Sciatic nerve (tissue), 2 donors: ENCODE measurements at places on chromosomes 2 and 18.

DNA sequence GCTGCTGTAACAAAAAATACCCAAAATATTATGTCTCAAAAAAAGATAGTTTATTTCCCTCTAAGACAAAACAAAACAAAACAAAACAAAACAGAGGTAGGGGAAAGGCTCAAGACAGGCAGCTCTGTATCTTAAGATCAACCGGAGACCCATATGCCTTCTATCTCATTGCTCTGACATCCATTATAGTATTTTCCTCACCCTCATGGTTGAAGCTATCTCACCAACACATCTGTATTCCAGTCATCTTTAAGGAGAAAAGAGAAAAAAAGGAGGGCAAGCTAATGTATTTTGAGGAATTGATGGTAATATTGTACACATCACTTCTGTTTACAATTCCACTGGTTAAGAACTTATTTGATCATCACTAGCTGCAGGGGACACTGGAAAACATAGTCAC lies 239.7 kb downstream of the ICOS start:
- DNase-seq = no peak

DNA sequence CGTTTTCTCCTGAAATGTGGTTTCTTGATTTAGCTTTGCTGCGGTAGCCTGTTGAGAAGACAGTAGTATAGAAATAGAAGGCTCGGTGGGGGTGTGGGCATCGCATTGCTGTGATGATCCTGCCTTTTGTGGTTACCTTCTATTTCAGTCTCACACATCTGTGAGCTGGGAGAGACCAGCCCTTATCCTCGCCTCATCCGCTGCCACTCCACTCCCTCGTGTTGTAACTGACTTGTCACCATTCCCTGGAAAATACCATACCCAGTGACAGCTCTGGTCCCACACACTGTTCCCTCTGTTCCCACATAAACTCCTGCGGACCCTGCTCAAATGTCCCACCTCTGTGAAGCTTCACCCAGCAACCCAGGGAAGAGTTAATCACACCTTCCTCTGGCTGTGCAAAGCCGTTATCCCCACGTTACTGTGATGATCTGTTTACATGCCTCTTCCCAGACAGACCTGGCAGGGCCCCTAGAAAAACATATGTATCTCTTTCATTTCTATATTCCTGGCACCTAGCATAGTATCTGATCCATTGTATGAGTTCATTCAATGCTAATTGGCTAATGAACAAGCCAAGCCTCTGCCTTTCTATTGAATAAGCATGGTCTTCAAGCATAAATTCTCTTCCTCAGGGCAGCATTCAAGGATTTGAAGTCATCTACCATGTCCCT lies 114.6 kb downstream of the MAPK4 start:
- no peak for DNase-seq

DNA sequence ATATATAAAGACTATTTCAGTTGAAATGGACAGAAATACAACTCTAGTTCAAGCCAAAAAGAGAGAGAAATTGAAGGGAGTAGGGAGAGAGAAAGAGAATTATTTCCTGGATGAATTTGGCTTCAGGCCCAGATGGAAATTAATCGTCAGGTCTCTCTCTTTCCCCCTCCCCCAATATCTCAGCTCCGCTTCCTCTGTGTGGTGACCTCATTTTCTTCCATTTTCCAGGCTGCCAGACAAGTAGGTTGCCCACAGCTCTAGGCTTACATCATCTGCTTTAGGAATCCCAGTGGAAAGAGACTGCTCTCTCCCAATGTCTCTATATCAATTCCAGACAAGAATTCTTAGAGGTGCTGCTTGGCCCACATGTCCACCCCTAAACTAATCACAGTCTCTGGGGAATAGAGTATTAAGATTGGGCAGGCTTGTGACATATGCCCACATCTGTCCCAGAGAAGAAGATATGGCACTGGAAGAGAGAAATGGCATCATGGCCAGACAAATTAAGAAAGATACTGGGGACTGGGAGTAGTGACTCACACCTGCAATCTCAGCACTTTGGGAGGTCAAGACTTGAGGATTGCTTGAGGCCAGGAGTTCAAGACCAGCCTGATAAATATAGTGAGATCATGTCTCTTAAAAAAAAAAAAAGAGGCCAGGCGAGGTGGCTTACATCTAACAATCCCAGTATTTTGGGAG lies 37.2 kb upstream of the CFAP36 start:
- DNase-seq = no peak

DNA sequence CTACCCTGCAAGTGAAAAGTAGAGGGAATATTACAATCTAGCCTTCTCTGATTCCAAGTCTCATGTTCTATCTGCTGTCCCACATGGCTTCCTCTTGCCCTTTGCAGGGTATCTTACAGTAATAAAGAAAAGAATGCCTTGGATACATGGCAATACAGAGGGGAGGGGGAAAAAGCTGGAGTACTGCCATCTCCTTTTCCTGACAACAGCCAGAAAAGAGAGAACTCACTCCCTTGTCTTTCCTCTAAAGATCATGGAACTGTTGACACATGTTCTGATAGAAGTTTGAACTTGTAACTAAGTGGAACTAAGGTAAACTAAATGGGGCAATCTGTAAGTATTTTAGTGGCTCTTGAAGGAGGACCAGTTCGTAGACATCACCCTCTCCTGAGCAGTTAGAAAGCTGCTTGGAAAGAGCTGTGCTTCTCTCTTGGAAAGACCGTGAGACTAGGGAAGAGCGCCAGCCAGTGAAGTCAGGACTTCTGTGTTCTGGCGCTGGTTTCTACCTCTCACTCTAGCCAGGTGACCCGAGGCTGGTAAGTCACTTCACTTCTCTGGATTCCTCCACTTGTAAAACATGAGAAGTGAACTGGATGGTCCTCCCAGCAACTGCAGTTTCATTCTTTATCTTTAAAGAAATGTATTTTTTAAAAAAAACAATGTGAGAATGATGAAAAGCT lies 242.3 kb upstream of the FOSL2 start:
- no peak for DNase-seq

DNA sequence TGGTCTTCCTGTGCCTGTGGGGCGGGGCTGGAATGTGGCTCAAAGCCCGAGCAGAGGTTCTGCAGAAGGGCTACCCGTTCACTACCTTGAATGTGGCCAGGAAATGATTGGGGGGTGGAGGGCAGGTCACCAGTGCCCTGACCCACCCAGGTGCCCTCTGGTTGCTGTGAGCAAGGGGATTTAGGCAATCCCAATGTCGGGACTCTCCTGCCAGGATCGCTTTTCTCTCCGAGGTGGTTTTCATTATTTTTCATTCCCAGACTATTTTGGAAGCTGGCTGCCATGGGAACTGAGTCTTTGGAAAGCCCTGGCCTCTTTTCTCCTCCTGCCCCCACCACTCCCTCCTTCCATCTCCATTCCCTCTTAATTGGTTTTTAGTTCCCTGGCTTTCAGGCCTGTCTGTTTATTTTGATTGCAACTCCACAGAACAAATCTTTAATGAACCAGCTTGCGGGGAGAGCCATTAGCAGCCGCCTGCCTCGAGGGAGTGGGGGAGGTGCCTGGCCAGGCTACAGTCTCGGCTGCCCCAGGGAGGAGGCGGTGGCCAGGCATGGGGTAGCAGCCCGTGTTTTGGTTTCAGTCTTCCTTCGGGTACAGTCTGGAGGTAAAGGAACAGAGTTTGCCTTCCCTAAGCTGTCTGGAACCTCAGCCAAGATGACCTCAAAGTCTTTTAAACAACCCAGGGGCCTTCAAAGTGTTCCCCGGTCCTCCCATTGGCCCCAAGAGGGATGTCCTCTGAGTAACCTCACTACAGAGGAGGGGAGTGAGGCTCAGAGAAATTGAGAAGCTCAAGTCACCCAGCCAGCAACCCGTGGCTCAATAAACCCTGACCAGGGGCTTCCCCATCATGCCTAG lies 114.4 kb upstream of the HAAO start:
- peak; percentile 80 for DNase-seq

GRCh38 chr18:59454909-59455727 lies 96.1 kb upstream of the LMAN1 start:
- no peak for DNase-seq
